ENCODE measurements at places on chromosomes 12 and 14.

- no peak for DNase-seq
Observed at GRCh38 chr12:52119398-52120254, 40.1 kb downstream of the SMIM41 start.

DNA sequence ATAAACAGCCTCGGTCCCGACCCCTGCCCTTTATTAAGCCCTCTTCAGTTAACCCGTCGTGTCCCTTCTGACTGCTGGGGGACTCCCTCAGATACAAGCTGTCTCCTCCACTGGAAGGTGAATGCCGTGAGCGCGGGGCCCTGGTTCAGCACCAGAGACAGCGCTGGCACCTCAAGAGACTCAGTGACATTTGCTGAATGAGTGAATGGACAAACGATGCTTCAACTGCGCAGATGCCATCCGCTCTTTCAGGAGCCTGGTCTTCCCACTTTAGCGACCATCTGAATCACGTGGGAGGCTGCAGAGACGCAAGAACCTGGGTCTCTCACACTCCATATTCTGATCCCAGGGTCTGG, 92.6 kb upstream of the SFSWAP start:
- DNase-seq, result no peak

DNA sequence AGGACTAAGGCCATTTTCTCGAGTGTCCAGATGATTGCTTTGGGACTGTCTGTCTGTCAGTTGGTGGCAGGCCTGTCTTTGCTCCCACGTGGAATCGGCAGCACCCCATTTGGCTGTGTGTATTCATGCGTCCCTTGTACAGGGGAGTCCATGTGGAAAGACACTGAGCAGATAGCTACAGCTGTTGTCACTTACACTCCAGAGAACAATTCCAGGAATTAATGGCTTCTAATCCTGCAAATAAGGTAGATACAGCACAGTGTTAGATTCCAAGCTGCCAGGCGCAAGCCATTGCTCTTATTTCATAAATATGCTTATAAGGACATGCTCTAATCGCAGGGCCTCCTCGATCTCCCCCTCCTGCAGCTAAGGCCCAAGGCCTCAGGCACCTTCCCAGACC, 208.8 kb downstream of the VRK1 start:
- no peak for DNase-seq

DNA sequence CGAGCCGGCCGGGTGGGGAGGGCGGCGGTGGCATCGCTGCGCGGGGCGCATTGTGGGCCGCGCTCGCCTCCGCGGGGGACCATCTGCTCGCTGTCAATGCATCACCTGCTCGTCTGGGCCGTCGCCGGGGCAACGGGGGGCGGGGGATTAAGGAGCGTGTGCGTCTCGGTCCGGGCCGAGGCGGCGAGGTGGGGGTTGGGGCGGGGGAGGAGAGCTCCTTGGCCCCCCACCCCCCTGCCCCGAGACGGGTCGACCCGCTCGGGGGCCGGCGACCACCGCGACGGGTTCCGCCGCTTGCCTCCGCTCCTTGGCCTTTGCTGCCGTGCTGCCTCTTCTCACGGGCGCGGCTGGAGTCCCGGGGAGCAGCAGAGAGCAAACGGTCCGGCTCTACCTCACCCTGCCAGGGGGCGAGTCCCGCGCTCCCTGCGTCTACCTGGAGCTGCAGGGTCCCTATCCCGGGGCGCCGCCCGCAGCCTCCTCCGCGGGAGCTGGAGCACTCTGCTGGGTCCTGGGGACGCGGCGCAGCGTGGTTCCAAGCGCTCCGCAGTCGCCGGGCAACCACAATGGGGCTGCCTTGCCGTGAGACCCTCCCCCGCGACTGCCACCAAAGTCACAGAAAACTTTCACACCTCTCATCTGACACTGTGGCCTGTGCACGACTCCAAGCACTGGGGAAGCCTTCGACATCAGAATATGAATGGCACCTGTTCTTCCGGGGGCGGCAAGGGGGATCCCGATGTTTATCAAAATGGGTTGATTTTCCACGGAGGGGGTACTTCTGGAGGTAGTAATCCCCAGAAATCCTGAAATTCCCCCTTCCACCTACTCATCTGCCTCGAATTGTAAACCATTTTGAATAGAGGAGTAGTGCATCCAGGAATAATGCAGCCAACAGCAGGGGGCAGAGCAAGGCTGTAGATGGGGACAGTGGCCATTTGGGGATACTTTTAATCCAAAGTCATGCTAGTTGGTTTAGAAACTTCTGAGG, at the start of gene C12orf42:
Gene C12orf42, minus strand, starts transcription at position 500 of the 988 bp plus-strand sequence. CDS start 17,542 bp downstream, outside the sequence.
- DNase-seq, result no peak

GRCh38 chr14:63276492-63277342, 42.0 kb downstream of the GPHB5 start:
- no peak for DNase-seq

DNA sequence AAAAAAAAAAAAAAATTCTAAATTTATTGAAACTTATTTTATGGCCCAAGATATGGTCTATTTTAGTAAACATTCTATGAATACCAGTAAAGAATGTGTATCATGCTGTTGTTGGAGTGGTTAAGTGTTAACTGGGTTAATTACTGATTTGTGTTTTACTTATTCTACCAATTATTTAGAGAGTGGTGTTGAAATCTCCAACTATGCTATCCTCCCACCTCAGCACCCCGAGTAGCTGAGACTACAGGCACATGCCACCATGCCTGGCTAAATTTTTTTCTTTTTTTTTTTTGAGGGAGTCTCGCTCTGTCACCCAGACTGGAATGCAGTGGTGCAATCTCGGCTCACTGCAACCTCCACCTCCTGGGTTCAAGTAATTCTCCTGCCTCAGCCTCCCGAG, 72.2 kb downstream of the R3HDM2 start:
- no peak for DNase-seq

DNA sequence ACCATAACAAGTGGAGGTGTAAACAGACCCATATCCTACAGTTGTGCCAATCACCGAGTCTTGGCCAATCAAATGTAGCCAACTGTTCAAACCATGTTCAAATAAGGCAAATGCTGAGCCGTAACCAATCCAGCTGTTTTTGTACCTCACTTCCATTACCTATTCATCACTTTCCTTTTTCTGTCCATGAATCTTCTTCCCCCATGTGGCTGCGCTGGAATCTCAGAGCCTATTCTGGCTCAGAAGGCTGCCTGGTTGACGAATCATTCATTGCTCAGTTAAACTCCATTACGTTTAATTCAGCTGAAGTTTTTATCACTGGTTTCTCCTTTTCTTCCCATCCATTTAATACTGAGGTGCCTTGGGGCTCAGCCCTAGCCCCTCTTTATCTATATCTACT, 71.1 kb downstream of the TBC1D30 start:
- DNase-seq, result no peak

DNA sequence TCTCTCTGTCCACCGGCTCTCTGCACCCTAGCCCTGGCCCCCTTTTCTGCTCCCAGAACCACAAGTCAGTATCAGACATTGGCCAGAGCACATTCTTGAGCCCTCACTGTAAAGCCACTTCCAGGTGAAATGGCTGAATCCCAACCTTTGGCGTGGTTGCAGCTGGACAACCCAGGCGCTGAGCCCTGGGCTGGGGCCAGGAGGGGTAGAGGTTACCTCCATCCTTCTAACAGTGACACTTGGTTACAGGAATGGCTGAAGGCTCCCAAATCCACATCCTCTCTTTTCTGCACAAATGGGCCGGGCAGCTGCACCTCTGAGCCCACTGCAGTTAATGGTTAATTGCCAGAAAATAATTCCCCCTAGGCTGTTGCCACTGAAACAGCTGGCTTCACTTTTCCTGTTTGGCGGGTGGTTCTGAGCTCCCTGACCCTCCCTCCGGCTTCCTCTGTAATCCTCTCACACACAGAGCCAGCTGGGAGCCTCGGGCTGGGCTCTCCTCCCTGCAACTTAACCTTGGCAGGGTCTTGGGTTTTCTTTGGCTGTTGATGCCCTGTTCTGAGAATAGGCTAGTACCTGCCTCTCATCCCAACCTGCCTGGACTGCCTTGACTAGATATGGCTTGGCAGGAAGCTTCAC, 44.1 kb downstream of the TSPAN11 start:
- no peak for DNase-seq

- no peak for DNase-seq
Observed at GRCh38 chr14:51305751-51306150, 65.7 kb downstream of the TMX1 start.

GRCh38 chr12:7171854-7172253, 17.6 kb upstream of the PEX5 start:
- DNase-seq, result no peak

DNA sequence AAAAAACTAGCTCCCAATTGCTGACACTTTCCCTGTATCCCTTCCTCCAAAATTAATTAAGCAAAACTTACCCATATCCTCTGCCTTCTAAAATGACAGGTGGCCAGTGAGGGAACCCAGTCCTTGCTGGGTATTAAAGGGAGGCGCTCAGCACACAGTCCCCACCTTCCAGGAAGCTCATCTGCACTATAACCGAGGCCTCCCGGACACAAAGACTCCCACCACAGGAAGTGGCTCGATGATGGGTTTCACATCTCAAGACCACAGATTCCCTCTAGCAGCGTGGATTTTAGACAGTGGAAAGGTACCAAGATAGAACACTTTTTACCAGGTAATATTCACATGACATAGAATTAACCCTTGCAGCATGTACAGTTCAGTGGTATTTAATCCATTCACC, 126.8 kb upstream of the NCOR2 start:
- DNase-seq, result peak; percentile 40

DNA sequence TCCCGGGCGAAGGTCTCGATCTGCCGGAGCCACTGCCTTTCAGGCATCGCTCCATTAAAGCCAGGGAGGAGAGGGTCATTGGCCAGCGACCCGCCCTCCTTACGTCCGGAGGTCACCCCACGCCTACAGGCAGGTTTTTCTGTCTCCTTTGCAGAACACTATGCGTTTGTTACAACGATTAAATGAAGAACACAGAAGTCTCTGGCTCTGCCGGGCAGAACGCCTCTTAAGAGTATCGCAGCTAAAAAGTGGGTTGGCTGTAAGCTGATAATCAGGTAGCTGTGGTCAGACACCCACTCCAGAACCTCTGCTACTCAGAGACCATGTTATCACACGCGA, 15.0 kb downstream of the OTX2 start:
- DNase-seq, result no peak

- DNase-seq, result no peak
Observed at GRCh38 chr12:29224572-29224971, 75.5 kb downstream of the FAR2 start.

DNA sequence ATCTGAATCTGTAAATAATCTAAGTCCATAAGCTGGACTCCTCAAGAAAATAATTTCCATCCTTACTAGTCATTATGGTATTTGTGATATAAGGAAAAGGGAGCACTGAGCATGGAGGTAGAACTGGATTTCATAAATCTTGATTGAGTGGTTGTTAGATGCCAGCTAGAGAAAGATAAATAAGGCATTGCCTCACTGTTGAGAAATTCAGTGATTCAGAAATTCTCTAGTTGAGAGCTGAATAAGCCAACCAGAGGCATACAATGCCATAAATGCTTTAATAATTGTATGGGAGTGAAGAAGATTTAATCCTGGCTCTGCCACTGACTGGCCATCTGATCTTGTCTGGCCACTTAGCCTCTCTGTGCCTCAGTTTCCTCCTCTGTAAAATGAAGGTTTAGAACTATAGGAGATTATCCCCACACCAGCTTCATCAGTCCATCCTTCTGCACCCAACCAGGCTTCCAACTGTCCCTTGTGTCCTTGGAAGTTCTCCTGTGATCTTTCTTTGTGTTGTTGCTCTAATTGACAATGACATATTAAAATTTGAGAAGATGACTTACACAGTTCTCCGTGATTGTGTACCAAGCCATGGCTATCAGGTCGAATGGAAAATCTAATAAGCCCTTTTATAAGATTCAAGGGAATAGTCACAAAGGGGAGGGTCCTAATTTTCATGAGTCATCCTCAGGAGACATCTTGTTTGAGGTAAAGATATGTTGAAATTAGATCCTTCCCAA, 394.3 kb downstream of the EGLN3 start:
- no peak for DNase-seq

GRCh38 chr12:32331133-32331532, 68.2 kb upstream of the FGD4 start:
- no peak for DNase-seq

- DNase-seq, result no peak
Observed at GRCh38 chr12:93338598-93338997, 39.1 kb upstream of the NUDT4 start.

DNA sequence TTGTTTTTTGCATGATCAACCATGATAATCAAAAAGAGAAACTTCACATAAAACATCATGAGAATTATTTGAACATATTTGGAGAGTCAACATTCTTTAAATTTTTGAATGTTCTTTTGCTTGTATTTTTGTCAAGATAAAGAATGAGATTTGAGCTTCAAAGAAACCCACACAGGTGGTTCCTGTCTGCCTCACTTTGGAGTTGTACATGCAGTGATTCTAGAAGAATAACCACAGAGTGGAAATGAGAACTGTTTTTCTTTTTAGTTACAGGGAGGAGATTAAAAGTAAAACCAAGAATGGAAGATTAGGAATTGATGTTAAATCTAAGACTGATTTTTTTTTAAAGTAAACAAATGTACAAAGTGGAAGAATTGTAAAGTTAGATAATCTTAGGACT, 2.3 kb upstream of the ZNF705A start:
- no peak for DNase-seq

- DNase-seq, result no peak
Observed at GRCh38 chr12:106446419-106447092, 89.0 kb downstream of the POLR3B start.

- DNase-seq, result no peak
Observed at GRCh38 chr14:66495218-66496098, 9.3 kb downstream of the CCDC196 start.

DNA sequence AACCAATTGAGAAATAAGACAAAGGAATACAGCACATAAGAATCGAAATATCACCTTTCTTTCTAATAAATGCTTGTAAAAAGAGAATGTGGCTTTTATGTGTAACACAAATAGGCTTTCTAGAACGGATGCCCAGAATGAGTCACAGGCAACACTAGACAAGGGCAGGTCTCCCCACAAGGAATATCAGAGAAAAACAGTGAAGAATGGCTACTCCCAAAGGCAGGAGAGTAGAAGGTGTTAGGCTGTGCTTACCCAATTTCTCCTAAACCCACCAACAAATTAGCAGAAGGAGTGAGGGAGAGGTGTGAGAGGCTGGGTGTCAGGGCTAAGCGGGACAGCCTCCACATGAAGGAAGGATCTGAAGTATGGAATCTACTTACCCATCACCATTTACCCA, 55.2 kb downstream of the GALNT4 start:
- peak; percentile 6 for DNase-seq

GRCh38 chr12:60863421-60863820, 1267.6 kb downstream of the SLC16A7 start:
- no peak for DNase-seq

DNA sequence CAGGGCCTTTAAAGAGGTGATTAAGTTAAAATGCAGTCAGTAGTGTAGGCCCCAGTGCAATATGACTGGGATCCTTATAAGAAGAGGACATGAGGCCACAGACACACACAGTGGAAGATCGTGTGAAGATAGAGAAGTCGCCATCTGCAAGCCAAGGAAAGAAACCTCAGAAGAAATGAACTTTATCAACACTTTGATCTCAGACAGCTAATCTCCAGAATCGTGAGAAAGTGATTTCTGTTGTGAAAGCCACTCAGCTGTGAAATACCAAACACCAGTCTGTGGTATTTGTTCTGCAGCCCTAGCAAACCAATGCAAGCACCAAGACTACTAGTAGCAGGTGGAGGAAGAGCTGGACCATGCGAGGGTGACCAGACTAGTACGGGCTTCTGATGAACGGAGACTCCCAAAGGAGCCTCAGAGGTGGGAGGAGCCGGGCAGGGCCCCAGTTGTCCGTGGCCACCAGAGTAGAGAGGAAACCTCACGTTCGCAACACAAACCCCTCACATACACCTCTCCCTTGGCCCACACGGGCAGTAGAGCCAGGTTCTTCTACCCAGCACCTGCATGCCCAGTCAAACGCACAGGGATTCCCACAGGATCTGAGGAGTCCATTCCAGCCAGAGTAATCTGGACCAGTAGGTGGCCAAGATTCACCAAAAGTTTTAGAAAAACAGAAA, 243.0 kb downstream of the TTC8 start:
- peak; percentile 33 for DNase-seq
